Activated CD8-positive, alpha-beta memory T cell treated with anti-CD3 and anti-CD28 coated beads for 4 hours (primary cell): ENCODE measurements at places on chromosomes 11 and 22.

DNA sequence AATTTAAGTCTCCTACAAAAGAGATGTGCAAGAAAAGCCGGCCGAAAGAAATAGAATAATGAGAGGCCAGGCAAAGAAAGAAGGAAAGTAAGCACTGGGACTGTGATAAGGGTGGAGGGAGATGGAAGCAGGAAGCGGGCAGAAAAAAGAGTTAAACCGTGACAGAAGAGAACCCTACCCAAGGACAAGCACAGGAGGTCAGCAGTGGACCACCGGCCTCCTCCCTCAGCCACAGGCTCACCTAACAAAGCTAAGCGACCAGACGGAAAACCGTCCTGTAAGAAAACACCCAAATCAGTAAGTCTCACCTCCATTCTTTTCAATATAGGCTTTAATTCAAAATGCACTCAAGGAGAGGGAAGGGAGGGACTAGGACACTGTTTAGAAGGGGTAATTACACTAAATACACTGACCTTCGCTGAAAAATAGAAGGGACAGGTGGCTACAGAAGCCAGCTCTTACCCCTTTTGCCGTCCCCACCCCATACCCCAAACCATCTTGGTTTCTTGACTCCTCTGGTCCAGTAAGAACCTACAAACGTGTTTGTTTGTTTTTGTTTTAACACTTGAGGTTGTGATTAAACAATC lies 1.9 kb downstream of the FAM181B start:
- no peak for DNase-seq

- DNase-seq = no peak
Measured at GRCh38 chr11:95544095-95544856, 245.3 kb downstream of the FAM76B start.

DNA sequence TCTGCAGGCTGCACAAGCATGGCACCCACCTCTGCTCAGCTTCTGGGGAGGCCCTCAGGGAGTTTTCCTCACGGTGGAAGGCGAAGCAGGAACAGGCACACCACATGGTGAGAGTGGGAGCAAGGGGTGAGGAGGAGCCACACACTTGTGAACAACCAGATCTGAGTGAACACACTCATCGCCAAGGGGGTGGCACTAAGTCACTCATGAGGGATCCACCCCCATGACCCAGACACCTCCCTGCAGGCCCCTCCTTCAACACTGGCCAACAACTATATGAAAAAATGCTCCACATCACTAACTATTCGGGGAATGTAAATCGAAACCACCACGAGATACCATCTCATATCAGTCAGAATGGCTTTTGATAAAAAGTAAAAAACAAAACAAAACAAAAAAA lies 722 bp upstream of the KRTAP5-2 start:
- DNase-seq = no peak

DNA sequence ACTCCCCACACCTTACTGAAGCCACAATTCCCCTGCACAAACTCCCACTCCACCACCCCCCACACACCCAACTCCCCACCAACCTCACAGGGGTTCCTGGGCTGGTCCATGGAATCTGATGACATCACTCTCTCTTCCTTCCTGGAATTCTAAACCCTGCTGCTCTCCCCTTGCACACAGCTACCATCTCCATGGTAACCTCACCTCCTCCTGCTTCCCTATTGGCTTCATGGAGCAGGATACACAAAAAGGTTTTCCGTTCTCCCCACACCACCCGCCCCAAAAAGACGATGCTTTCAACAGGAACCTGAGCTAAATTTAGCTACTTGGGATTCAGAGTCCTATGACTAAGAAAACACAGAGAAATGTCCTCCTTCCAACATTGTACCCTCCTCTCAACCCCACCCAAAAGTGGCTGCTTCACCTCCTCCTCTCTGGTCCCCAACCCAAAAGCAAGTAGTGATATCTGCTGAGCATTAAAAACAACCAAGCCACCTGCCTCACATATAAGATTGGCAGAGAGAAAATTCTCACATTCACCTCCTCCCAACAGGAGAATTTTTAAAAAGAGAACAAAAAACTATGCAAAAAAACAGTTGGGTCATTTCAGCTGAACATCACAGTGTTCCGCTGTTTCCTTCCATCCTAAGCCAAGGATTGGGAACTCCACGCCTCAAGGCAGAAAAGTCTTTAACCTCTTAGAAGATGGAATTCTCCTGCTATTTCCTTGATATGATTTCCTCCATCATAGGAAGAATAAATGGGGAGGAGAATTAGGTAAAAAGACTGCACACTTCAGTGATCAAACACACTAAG lies 66.9 kb downstream of the RBFOX2 start:
- DNase-seq = no peak

DNA sequence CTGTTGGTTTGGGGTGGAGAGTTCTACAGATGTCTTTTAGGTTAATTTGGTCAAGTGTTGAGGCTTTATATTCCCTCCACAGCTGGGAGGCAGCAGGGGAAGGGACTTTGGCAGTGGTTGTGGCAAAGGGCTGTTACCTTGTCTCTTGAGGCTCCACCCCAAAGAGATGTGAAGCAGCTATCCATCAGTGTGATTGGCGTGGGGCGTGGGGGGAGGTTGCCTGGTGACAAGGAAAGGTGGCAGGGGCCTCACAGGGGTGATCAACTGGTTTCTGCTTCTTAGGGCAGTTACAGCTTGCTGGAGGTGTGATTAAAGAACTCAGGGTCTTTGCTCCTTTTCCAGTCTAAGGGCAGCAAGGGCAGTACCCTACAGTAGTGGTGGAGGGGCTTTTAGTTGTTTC lies 59.3 kb downstream of the FANCF start:
- DNase-seq = no peak

DNA sequence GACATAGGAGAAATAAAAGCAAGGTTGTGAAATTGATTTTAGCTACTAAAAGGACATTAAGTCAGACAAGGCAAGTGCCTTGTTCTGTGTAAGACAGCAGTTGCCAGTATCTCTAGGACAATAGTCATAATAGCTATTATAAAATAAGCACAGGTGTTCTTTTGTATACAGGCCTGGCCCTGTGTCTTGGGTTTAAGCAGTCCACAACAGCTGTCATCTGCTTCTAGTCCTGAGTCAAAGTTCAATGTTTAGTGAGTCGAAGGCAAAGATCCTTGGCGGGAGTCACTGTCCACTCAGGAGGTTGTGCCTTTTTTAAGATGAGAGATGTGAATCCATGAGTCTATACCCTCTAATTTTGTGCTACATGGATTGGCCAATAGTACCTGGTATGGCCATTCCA lies 79.5 kb downstream of the SC5D start:
- DNase-seq = no peak
